Fibroblast of skin of left biceps (primary cell): ENCODE measurements at places on chromosomes 1 and 21.

GRCh38 chr1:177984136-177984525 is 14.3 kb upstream of the SEC16B start:
- peak; percentile 91 for DNase-seq

GRCh38 chr1:64597113-64597512 is 127.2 kb downstream of the CACHD1 start:
- DNase-seq = no peak

GRCh38 chr1:53325326-53326087 is 2.4 kb downstream of the LRP8 start:
- no peak for DNase-seq

DNA sequence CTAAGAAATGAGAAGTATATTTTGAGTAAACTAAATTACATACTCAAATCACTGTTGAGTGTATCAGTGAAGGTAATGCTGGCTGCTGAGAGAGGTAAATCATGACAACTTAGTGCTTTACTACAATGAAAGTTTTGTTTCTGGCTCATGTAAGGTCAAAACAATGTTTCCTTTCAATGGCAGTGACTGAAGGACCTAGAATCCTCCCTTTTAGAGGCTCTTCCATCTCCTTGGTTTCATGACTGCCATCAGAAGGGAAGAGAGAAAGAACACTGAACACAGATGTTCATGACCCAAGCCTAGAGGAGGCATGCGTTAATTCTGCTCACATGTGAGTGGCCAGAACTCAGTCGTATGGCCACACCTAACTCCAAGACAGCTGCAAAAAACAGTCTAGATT is 130.6 kb downstream of the AKT3 start:
- no peak for DNase-seq

- no peak for DNase-seq
Observed at GRCh38 chr1:5763696-5764370, 228.4 kb downstream of the NPHP4 start.

- DNase-seq = no peak
Observed at GRCh38 chr1:206111271-206111927, 5.8 kb downstream of the AVPR1B start.

DNA sequence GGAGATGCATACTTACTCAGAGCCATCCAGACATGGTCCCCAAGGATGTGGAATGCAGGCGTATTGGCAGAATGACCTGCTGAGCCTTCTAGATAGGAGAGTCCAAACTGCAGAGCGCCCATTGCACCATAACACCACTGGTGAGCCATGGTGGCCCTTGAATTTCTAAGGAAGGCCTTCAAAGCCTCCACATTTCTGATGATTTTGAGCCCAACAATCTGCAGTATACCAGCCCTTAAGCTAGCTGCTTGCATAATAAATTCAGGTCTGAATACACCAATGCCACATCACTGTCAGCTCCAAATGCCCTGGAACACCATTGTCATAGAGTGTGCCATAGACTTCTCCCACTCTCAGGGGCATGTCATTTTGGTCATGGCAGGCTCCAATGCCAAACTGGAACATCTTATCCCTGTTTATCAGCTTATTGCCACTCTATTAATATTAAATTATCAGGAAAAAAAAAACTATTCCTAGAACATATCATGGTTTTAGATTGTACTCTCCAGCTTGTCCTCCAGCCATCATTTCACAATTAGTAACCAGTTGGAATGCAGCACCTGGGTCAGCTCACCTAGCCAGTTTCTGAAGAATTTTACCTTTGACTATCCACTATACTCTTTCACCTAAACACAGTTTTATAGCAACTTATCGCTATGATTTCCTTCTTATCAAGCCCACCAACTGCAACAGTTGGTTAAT is 26.9 kb downstream of the NPHS2 start:
- DNase-seq = no peak

DNA sequence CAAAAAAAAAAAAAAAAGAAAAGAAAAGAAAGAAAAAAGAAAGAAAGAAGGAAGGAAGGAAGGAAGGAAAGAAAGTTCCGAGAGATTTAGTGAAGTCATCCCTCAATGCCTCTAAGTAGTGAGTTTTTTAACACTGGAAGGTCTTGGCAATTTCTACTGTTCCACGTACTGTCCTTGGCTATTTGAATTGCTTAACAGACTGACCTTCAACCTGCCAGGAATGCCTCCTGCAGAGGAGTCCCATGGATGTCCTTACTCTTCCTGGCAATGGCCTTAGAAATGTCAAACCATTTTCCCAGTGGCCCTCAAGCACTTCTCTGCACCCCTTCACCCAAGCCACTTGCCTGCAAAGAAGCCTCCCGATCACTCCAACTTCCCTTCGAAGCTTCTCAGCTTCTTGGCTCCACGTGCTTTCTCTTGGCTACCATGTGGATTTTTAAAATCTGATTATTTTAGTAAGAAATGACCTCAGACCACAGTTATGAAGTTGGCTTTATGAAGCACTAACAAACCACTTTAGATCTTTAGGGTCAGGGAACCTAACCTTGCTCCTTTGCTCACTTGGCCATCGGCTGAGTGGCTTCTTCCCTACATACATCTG is 43.7 kb upstream of the ABCG1 start:
- no peak for DNase-seq

DNA sequence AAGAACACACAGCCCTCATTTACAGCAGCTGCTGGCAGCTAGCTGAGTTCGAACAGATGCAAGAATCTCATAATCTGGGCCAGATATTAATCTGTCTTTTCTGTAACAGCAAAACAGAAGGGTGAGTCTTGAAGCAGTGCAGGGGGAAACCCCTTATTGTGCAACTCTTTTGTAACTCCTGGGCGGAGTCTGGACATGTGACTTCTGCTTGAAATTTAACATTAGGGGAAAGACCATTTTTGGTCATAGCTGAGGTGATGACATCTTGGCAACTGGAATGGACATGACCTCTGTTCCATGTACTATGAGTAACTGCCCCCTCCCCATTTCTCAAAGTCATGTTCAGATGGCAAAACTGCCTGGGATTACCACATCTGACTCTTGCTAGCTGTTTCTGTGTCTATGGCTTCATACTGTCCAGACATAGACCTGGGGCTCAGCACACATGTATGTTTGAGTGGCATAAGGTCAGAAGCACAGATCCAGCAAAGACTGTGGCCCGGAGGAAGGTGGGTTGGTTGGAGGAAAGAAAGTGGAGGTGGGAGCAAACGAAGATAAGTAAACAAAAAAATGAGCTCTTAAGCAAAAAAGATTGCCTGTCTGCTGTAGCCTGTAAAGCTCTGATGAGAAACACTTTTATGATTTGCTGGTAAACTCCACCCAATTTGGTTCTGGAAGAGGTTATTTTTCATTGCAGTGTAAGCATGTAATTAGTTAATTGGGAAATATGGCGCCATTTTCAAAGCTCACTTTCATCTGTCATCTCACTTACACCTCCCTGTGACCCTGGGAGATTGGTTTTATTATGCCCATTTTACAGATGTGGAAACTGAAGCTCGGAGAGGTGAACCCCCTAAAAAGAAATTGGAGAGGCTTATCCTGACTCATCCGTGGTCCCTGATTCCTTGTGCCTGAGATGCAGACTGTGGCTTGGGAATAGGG is 26.1 kb downstream of the ETS2 start:
- DNase-seq = peak; percentile 92

DNA sequence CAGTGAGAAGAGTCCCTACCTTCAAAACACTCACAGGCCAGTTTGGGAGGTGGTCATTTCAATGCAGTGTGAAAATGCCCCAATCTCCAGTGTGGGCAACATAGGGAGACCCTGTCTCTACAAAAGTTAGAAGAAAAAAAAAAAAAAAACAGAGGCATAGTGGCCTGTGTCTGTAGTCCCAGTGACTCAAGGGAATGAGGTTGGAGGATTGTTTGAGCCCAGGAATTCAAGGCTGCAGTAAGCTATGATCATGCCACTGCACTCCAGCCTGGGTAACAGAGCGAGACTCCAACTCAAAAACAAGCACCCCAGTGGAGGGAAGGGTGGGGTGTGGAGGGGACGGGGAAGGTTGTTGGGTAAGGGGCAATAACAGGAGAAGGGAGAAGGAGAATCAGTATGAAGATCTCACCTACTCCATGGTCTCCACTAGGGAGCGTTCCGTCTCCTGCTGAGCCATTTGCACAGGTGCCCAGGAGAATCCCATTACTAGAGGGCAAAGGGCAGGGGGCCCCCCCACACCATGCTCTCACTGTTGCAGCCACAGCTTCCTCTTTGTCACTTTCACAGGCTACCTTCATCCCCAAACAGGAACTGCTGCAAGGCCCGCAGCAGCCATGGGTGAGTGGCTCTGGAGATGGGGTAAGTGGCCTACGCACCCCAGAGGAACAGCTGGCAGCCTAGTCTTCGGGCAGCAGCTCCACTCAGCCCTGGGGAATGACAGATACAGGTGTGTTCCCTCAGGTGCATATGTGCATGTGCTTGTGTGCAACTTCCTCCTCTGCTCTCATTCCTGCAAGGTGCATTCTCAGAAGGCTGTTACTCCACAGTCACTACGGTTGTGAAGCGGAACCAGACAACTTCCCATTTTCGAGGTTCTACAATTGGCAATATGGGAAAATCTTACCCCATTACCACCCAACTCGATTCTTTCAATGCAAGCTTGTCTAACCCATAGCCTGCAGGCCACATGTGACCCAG is 87.9 kb upstream of the LYST start:
- DNase-seq = no peak

- no peak for DNase-seq
Observed at GRCh38 chr21:35367553-35367952, 318.5 kb upstream of the RUNX1 start.

DNA sequence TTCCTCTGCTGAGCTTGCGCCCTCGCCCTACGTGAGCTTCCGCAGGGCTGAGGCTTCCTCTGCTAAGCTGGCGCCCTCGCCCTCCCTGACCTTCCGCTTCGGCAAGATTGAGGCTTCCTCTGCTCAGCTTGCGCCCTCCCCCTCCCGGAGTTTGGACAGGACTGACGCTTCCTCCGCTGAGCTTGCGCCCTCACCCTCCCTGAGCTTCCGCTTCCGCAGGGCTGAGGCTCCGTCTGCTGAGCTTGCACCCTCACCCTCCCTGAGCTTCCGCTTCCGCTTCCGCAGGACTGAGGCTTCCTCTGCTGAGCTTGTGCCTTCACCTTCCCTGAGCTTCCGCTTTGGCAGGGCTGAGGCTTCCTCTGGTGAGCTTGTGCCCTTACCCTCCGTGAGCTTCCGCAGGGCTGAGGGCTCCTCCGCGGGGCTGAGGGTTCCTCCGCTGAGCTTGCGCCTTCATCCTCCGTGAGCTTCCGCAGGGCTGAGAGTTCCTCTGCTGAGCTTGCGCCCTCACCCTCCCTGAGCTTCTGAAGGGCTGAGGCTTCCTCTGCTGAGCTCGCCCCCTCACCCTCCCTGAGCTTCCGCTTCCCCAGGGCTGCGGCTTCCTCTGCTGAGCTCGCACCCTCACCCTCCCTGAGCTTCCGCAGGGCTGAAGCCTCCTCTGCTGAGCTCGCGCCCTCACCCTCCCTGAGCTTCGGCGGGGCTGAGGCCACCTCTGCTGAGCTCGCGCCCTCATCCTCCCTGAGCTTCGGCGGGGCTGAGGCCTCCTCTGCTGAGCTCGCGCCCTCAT is 753.6 kb upstream of the TPTE start:
- DNase-seq = no peak

DNA sequence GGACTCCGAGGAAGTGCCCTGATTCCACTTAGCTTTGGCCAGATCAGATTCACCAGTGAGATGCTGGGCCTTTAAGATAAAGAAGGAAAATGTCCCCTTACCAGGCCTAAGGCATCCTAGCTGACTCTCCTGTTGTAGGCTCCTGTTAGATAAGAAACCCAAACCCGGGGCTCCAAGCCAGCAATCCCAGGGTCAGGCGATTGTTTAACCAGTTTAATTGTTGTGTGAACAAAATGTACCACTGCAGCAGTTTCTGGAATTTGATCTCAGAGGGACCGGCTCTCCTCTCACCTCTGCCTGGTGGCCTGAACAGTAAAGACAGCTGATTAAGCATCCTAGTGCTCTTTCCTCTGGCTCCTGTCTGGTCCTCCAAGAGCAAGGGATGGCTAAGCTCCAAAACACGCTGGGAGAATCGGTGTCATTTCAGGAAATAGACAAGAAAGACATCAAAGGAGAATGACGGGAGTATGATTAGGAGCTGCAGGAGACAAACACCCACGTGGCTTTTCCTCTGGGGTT is 9.3 kb upstream of the KLHDC8A start:
- DNase-seq = no peak

DNA sequence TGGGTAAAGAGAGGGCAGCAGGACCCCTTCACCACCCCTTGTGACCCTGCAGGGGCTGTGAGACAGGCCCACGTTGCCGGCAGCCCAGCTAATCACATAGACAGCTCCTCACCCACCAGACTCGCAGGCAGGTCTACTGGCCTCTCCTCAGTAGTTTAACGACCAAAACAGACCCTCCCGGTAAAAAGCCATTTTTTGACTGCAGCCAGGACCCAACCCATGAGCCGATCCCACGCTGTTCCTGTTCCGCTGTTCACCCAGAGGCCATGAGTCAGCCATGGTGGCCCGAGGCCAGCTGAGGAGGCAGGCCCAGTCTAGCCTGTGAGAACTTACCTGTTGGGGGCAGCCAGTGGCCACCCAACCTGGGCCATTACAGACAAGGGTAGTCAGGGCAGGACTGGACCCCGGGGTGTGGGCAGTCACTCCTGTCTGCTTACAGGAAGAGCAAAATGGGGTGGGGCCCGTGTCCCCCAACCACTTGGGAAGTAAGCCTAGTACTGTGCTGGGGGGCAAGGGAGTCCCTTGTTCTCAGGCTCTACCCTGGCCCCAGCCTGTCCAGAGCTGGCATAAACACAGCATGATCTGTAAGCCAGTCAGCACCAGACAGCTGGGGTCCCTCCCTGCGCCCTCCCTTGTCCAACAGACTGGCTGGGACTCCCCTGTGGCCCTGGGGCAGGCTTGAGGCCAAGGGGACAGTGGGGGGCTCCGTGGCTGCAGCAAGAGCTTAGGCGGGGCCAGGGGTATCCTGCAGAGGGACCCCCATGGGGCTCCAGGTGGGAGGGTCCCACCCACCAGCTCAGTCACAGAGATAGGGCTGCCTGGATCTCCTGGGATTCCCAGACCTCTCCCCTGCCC is 61.9 kb downstream of the WNT9A start:
- DNase-seq = no peak

- DNase-seq = peak; percentile 44
Observed at GRCh38 chr1:219460896-219461815, 151.7 kb downstream of the ZC3H11B start.

DNA sequence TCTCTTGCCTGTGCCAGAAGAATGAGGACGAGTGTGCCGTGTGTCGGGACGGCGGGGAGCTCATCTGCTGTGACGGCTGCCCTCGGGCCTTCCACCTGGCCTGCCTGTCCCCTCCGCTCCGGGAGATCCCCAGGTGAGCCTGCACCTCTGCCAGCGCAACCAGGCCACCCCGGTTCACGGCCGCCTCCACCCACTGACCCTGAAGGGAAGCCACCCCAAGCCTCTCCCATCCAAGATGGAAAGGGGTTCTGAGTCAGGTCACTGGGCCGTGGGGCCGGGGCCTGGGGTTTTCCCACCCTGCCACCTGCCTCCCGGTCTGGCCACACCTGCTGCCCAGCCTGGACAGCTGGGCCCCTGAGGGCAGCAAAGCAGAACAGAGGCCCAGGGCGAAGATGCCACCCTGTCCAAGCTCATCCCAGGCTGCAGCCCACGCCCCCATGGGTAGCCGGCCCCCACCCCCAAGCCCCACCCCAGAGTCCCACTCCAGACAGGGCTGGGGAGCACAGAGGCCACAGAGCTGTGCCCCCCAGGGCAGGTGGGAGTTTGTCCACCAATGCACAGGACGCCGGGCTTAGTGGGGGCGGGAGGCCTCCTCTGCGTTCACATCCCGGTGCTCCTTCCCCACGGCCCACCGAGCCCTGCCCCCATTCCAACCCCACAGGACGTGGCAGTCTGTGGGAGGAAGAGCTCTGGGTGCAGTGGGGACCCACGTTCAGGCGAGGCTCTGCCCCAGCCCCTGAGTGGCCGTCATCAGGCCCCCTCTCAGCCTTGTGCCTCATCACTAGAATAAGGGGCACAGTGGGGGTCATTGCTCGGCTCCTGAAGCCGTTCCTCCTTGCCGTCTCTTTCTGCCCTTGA is 5.6 kb downstream of the AIRE start:
- no peak for DNase-seq
